ENCODE measurements at places on chromosomes 12 and 14.

DNA sequence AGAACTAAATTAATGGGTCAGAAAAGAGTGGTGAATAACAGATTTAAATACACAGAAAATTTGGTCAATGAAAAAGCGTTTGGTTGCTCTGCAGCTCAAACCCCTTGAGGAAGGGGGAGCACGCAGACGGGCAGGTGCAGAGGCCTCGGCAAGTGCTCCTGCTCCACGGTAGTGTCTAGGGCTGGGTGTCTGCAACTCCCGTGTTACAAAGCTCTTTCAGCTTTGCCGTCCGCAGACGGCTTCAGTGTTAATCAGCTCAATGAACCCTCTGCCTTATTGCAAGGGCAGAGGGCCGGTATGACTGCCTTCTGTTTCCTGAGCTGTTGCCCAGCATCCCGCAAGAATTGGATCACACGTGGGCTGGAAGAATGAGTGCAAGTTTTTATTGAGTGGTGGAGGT lies 125.7 kb upstream of the TRHDE start:
- no peak for DNase-seq

- DNase-seq: no peak
Measured at GRCh38 chr12:63994704-63995103, 150.2 kb downstream of the SRGAP1 start.

DNA sequence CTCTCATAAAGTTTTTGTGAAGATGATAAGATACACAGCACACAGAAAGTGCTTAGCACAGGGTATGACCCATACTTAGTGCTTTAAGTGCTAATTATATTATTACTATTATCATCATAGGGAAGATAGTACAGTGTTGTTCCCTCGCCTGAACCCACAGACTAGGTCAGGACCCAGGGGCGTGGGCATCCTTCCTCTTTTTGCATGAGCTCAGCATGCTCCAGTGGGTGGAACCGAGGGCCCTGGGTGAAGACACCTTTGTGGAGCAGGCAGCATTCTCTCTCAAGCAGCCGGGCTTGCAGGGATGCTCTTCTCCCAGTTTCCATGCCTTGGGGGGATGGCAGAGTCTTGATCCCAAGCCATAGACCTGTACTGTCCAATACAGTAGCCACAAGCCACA lies 34.8 kb downstream of the CRACR2A start:
- no peak for DNase-seq

- no peak for DNase-seq
Measured at GRCh38 chr14:51211149-51211548, 28.9 kb upstream of the TMX1 start.

GRCh38 chr14:101461891-101462290 lies 99.4 kb upstream of the DIO3 start:
- no peak for DNase-seq

- no peak for DNase-seq
Measured at GRCh38 chr12:49983892-49984291, 11.1 kb downstream of the AQP6 start.

DNA sequence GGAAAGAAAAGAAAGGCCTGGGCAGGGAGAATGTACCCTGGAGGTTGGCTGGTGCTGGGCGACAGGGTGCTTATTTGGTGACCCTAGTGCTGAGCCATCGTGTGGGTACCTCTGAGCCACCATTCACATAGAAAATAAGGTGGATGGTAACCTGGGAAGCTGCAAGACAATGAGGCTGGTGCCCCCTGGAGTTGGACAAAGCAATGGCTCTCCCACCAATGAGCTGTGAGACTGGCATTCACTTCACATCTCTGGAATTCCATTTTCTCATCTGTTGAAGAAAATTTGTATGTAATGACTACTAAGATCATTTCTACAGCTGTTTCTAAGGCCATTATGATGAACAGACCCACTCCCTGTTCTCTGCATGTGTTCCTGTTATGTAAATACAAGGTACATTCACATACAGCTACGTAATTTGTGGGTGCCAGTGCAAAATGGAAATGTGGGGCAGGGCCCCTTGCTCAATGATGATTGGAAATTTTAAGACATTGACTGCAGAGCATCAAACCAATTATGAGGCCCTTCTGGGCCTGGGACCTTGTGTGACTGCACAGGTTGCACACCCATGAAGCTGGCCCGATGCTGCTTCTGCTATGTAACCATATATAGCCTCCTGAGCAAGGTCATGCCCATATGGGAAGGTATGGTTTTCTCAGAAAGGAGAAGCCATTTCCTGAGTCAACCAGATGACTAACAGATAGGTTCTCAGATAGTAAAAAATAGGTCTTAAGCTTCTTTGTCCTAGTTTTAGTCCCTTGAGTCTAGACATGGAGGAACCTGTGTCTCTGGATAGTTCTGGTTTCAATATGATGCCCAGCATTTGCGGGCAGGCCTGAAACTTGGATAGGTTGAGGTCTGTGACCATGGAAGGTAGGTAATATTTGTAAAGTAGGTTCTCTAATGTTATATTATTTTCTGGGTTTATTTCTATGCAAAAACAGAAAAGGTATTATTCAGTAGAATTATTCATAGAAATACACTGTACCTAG lies 63.4 kb upstream of the IGF1 start:
- DNase-seq: no peak

DNA sequence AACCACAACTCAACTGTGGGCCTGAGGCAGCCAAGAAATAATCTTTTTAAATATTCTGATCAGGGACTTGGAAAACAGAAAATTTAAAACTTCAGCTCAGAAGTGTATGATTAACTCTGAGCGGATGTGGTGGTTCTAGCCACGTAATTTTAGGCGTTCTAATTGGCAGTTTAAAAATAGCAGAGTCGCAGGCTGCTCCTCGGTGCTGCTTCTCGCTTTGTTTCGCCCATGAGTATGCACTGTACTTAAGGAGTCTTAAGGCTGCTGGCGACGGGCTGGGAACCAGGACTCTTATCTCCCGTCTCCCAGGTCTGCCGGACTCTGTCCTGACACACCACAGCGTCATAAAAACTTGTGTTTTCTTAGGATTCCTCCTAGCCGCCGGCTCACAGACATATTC lies 113.4 kb upstream of the PELI2 start:
- no peak for DNase-seq

DNA sequence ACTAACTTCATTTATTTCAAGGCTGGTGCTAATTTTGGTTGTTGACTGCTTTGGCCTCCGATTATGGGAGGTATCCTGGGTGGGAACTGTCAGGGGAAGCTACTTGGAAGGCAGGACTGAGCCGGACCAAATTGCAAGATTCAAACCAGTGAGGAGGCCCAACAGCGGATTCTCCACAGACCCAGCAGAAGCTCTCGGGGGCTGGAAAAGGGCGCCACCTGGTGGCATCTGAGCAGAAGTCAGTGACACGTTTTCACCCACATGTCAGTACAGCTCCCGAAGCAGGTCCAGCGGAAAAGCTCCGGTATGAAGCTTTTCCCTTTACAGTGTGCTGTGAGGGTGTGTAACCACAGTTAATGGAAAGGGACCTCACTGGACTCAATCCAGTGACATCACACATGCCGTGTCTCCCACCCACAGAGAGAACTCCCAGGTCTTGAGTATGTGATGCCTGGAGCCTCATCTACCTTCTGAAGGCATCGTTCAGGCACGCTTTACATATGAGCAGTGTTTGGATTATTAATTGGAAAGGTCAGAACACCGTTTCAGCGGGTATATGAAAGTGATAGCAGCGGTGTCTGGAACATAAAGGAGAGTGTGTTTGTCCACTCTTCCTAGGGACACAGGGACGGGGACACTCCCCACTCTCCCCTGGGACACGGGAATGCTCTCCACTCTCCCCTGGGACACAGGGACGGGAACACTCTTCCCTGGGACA lies 3.6 kb upstream of the P2RX2 start:
- peak; percentile 57 for DNase-seq

DNA sequence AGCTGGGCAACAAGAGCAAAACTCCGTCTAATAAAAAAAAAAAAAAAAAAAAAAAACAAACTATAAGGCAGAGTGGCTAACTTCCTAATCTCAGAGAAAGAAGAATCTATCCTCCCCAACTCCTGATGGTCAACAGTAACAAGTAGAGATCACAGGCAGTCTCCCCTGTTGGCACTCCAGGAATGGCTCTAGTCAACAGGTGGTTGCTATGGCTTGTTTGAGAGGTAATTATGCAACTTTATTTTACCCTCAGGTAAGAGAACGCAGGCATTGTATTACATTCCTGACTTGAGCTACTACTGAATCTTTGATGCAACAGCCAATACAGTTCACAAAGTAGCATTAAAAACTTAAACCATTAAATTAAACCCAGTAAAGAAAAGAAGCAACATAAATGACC lies 180.3 kb downstream of the DICER1 start:
- no peak for DNase-seq

- DNase-seq: no peak
Measured at GRCh38 chr14:100295376-100296105, 10.7 kb downstream of the SLC25A29 start.

DNA sequence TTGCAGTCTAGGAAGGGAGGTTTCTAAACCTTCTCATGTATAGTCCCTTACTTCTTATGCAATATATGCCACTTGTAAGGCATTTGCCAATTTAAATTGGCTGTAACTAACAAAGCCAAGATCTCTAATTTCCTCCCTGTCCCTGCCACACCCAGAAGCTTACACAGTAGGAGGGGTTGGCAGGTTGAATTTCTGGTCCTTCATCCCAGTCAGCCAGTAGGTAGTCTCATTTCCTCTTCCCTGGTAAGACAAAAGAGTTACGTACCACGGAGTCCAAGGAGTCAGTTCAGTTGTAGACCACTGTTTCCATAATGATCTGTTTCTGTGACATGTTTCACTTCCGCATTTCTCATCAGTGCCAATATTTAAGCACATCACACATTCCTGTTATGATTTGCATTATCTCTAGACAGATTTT lies 47.0 kb upstream of the PLBD1 start:
- no peak for DNase-seq

DNA sequence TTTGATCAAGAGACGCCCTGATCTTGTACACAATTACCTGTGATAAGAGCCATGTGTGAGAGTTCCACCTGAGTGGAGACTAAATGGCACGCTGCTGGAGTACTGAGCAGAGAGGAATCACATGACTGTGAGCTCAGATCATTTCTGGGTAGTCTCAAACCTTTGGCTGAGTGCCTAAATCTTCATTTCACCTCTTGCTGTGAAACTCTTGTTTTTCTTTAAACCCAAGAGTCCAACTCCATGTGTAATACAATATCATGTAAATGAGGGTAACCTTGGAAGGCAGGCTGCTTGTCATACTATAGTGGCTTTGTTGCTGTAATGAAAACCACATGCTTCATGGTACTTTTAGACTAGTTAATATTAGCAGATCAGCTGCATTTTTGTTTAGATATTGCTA lies 156.9 kb downstream of the CAND1 start:
- peak; percentile 49 for DNase-seq

GRCh38 chr12:77433799-77434198 lies 368.4 kb upstream of the E2F7 start:
- DNase-seq: no peak

DNA sequence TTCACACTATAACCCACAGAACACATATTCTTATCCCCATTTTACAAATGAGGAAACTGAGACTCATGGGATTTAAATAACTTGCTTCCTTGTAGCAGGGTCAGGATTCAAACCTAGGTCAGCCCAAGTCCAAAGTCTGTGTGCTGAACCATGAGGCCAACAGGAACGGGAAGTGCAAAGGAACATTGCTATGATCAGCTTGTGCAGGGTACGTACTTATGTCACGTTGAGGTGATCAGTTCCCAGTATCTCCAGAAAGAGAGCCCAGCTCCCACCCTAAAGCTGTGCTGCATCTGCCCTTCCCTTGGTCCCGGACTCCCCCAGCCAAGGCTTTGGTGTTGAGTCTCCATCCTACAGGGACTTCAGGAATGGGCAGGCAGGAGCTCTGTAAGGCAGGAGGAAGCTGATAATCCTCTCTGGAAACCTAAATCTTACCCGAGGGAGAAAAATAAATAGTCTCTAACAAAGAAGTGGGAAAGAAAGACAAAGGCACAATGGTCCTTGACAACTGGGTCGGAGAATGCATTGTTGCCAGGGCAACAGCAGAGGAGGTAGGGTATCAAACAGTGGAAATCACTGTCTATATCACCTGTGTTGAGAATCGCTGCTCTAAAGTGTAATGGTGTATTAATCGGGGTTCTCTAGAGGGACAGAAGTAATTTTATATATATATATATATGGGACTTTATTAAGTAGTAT lies 82.5 kb upstream of the FICD start:
- no peak for DNase-seq

DNA sequence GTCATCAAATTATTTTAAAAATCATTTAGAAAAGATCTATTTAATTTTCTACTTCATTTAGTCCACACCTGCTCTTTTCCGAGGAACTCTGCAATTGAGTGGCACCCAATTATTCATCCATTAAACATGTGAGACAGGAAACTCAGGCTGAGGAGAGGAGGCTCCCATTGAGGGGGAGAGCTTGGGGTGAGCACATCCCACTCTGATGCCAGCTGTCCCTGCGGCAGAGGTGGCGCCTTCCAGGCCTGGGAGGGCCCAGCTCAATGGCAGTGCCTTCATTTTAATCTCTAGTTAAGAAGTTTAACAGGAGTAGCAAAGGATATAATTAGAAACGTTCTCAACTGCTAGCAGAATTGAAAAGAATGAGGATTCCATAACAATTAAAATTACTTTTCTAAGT lies 92.0 kb downstream of the ITPR2 start:
- DNase-seq: no peak

DNA sequence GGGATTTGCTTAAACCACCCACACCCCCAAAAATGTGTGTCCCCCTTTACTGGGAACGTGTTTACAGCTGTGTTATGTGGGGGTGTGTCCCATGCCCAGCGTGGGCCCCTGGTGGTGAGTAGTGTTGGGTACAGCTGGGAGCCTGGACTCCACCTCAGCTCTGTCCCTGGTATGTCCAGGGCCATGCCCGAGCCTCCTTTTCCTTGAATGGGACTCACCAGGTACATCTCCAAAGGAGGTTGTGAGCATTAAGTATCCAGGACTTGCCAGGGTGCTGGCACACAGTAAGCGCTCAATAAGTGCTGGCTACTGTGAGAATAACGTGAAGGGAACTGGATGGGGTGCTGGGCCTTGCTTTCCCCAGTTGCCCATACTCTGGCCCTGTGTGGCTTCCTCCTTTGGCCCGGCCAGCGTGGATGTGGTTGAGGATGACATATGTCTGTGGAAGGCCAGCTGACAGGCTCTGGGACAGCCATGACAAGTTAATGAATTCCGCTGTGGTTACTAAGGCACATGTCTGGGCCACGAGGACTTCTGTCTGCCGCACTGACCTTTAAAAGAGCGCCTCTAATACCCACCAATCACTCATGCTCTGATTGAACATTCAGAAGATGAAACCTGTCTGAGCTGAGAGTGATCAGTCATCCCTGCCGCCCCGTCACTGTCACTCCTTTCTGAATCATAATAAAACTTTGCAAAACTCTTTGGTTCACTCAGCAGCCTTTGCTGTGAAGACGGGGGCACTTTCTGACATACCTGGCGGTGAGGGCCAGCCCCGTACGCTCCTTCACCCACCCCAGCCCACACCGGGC lies 74.7 kb downstream of the DIO3 start:
- no peak for DNase-seq

- DNase-seq: no peak
Measured at GRCh38 chr14:71709987-71710386, 222.2 kb upstream of the RGS6 start.

GRCh38 chr14:38125481-38126037 lies 82.1 kb upstream of the SSTR1 start:
- DNase-seq: no peak

Data from NCI-H1048 (cell line).